ENCODE measurements at places on chromosomes 7 and 10.

- DNase-seq: no peak
- no peak overlapping the region for H3K4me3 ChIP-seq
- H3K27ac ChIP-seq: no peak overlapping the region
- peaks cover 2% of the 10 kb centered on the region for H3K27me3 ChIP-seq
These were observed 951.0 kb downstream of the LRMDA start for GRCh38 chr10:76382381-76382851.

GRCh38 chr7:128954830-128955802, 17.4 kb downstream of the IRF5 start:
- no peak overlapping the region for H3K27ac ChIP-seq
- H3K4me3 ChIP-seq: no peak overlapping the region
- H3K4me1 ChIP-seq: no peaks in the 10 kb centered on the region
- no peaks in the 10 kb centered on the region for H3K27me3 ChIP-seq

- H3K4me1 ChIP-seq: no peaks in the 10 kb centered on the region
- no peak overlapping the region for H3K4me3 ChIP-seq
- no peak for DNase-seq
- H3K27me3 ChIP-seq: no peaks in the 10 kb centered on the region
- no peak overlapping the region for H3K27ac ChIP-seq
These were observed 55.3 kb upstream of the ZMIZ1 start for GRCh38 chr10:79013406-79013987.

- H3K27me3 ChIP-seq: peaks cover 4% of the 10 kb centered on the region
- H3K27ac ChIP-seq: no peak overlapping the region
- DNase-seq: no peak
- no peaks in the 10 kb centered on the region for H3K4me1 ChIP-seq
- no peaks in the 10 kb centered on the region for H3K36me3 ChIP-seq
- H3K4me3 ChIP-seq: no peak overlapping the region
These were observed 39.1 kb upstream of the BET1 start for GRCh38 chr7:94043299-94043698.

DNA sequence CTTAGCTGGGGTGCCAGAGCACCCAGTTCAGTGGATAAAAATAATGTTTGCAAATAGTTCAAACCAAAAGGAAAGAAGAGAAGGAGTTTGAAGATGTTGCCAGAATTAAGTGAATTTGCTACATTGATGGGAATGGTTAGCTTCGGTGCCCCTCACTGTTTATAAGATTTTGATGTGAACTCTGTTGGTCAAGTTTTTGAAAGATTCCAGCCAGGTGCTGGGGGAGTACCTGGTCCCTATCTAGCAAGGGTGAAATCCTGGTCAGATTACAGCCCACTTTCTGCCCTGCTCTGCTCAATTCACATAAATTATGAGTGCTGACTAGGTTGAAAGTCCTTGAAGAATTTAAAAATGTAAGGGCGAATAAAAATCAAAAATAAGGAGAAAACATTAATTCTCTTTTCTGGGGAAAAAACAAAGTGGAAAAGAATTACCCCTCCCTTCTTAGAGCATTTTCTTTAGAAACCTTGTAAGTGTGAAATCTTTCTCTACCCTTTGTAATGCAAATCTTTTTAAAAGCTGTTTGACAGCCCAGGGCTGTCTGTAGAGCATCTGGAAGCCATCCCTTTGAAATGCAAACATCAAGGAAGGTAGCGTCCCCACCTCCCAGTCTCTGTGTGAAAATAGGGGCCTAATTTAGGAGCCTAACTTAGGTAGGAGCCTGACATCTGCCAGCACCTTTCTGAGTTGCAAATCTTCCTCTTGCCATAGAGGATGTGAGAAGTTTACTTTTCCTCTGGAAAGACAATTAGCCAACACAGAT, 1.4 kb upstream of the GIMAP5 start:
- no peak overlapping the region for H3K27ac ChIP-seq
- no peak for DNase-seq
- H3K4me3 ChIP-seq: no peak overlapping the region
- peaks cover 18% of the 10 kb centered on the region for H3K27me3 ChIP-seq

DNA sequence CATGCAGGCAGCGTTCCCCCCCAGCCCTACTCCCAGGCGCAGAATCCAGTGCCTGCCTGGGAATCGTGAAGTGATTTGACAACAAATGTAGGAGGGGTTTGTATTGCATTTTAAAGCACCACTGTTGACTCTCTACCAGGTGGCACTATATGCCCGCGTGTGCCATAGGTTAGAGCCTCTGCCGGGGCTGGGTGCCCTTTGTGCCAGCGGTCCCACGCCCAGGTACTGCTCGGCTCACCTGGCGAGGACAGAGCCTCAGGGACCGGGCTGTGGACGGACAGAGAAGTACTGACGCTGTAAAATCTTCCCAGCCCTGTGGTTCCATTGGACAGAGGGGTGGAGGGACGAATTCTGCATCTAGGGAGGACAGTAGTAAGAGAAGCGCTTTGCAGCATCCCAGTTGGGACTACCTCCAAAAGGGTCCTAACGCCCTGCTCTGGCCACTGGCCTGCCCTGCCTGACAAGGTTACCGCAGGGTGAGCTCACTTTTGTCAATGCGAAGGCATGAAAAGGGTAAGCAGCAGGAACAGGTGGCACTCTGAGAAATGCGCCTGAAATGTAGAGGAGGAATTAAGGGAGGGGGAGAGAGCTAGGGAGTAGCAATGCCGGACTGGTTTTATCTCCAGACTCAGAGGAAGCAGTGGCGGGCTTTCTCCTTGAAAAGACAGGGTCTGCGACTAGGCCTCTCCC, 788 bp upstream of the CACNA2D1 start:
- H3K4me3 ChIP-seq: peak overlapping the region; percentile 79
- DNase-seq: peak; percentile 57
- H3K4me1 ChIP-seq: no peaks in the 10 kb centered on the region
- peaks cover 28% of the 10 kb centered on the region for H3K27me3 ChIP-seq
- H3K36me3 ChIP-seq: no peaks in the 10 kb centered on the region

- no peak overlapping the region for H3K4me3 ChIP-seq
- H3K27me3 ChIP-seq: no peaks in the 10 kb centered on the region
- H3K4me1 ChIP-seq: no peaks in the 10 kb centered on the region
- no peak overlapping the region for H3K27ac ChIP-seq
These were observed 123.9 kb upstream of the FAM171A1 start for GRCh38 chr10:15494850-15495506.

DNA sequence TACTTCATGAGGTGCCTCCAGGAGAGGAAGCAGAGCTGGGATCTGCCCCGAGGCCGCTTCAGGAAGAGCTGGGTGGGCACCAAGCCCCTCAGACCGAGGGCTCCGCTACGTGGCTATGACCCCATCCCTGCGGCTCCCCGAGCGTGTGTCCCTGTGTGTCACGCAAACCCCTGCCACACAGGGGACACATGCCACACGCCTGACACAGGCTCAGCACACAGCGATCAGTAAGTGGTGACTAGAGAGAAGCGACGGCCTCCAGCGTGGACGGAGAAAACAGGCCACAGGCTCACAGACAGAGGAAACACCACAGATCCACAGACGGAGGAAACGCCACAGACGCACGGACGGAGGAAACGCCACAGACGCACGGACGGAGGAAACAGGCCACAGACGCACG, 18.5 kb downstream of the DIP2C start:
- H3K4me3 ChIP-seq: no peak overlapping the region
- no peaks in the 10 kb centered on the region for H3K27me3 ChIP-seq
- no peaks in the 10 kb centered on the region for H3K36me3 ChIP-seq
- no peak overlapping the region for H3K27ac ChIP-seq
- no peak for DNase-seq

GRCh38 chr7:140019606-140020005, 43.1 kb downstream of the PARP12 start:
- H3K27ac ChIP-seq: no peak overlapping the region
- H3K4me1 ChIP-seq: no peaks in the 10 kb centered on the region
- DNase-seq: no peak
- H3K27me3 ChIP-seq: no peaks in the 10 kb centered on the region
- H3K4me3 ChIP-seq: no peak overlapping the region
- H3K36me3 ChIP-seq: no peaks in the 10 kb centered on the region

- DNase-seq: no peak
- no peaks in the 10 kb centered on the region for H3K27me3 ChIP-seq
- H3K27ac ChIP-seq: no peak overlapping the region
- no peaks in the 10 kb centered on the region for H3K4me1 ChIP-seq
These were observed 56.8 kb upstream of the FAM171A1 start for GRCh38 chr10:15427843-15428414.

DNA sequence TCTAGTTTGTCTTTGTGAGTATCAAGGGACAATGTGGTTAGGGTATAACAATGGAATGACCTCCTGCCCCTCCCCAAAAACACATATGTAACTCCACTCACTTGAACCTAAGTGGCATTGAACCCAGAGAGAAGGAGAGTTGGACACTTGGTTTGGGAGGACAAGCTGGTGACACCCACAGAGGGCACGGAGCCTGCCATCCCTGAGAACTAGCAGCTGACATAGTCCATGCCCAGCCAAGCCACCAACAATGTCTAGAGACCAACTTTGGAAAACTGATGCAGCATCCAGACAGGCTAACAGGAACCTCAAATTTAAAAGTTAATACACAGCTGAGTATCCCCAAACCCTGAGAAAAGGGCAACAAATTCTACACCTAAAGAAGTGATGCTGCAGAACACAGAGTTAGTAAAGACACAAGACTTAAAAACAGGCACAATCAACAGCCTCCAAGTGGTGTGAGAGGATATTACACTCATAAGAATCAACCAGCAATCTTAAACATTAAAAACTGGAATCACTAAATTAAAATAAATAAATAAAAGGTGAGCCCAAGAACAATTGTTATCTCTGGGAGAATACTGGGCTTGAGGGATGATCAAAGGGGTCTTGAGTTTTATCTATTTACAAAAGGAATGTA, 27.2 kb downstream of the NUDCD3 start:
- H3K4me3 ChIP-seq: no peak overlapping the region
- no peaks in the 10 kb centered on the region for H3K27me3 ChIP-seq
- H3K4me1 ChIP-seq: no peaks in the 10 kb centered on the region
- H3K36me3 ChIP-seq: peaks cover 13% of the 10 kb centered on the region
- DNase-seq: no peak
